HEK293T (cell line): ENCODE measurements at places on chromosomes 4 and X.

DNA sequence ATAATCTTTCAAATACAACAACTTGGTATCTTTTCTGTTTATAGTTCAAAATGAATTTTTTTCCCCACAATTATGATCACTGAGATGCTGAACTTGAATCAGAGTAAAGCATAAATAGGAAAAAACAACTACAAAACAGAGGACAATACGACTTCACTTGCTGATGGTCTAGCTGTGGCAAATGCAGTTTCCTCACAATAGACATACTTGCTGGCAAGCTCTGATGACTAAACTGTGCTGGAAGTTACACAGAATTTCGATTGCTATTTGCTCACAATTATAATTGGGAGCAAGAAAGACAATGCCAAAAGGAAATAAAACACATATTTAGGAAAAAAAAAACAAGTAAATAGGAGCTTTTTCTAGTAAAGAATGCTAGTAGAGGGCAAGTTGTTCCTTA lies 14.7 kb downstream of the VEGFC start:
- DNase-seq: no peak

DNA sequence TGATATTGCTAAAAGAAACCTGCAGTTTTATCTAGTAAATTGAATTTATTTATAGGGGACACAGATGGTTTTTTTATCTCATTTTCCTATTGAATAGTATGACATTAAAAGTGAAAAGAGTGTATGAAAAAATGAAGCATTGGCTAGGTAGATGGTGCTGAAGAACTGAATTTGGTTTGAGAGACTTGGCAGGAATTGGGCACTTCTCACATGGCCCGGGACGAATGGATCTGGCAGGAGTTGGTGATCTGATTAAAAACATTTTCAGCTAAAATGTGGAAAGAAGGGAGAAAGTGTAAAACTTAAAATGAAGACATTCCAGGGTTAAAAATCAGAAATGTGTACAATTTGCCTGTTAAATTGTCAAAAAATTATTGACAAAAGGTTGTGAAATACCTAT lies 1088.5 kb upstream of the PABPC4L start:
- DNase-seq: no peak

DNA sequence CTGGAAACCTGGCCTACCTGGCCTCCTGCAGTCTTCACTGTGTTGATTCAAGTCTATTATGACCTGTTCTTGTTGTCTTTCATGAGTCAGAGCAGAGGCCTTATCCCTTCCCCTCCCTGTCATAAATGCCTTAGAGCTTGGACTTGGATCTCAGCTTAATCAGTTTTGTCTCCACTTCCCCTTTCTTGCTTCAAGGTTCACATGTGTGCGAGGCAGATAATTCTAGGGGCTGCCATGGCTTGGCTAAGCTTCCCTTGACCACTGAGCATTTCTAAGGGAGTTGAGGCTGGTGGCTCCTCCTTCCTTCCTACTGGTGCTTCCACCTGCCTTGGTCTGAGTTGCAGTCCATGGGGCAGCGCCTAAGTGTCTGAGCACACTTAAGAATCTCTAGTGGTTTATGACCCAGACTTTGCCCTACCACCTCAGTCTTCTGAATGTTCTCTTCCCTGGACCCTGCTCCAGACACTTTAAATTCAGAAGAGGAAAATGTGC lies 1.7 kb upstream of the HEPH start:
- DNase-seq: no peak

- no peak for DNase-seq
These were observed 61.6 kb upstream of the NAP1L5 start for GRCh38 chr4:88759039-88759894.

- no peak for DNase-seq
These were observed 16.0 kb downstream of the CLDN22 start for GRCh38 chr4:183304067-183304466.

DNA sequence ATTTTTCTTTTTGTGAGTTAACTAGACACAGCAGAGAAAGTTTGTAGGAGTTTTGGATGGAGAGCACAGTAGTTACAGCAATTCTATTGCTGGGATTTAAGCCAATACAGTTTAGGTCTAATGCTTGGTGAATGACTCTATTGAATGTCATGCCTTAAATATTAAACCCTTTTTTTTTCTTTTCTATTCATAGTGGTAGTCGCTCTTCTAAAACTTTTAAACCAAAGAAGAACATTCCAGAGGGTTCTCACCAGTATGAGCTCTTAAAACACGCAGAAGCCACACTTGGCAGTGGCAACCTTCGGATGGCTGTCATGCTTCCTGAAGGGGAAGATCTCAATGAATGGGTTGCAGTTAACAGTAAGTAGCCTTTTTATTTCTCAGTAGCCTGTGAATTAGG lies 34.8 kb upstream of the DCK start:
- DNase-seq: no peak

GRCh38 chrX:136870064-136870463 lies 10.5 kb downstream of the RBMX start:
- DNase-seq: no peak

- no peak for DNase-seq
These were observed 17.6 kb upstream of the CCNI start for GRCh38 chr4:77093401-77093800.

- DNase-seq: no peak
These were observed 770 bp upstream of the TIGD2 start for GRCh38 chr4:89110541-89110985.

DNA sequence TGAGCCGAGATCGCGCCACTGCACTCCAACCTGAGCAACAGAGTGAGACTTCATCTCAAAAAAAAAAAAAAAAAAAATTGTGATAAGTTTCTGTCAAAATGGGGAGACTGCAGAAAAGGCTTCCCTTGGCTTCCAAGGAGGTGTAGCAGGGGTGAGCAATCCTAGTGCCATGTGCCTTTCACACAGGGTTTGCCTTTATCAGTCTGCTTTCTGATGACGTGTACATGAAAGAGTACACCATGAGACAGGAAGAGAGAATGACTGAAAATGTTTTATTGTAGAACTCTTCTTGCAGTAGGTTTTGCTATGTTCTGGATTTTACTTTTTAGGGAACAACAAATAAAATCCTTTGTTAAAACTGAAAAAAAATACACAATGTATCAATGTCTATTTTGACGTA lies 23.4 kb upstream of the ZFP42 start:
- no peak for DNase-seq

DNA sequence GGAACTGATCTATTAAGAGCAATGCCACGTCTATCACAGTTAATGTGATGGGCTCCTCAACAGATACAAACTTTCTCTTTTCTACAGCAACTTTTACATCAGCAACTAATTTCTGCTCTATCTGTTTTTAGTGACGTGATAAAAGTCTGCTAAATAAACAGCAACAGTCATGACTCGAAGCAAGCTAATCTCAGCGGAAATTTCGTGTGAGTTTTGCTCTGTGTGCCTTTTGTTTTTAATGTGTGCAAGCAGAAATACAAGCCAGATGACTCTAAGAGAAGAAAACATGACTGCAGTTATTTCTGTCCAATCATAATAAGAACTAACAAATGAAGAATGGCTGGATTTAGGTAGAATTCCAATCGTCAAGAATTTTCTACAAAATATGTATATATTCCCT lies 214.3 kb downstream of the LDB2 start:
- no peak for DNase-seq

- no peak for DNase-seq
These were observed 51.8 kb downstream of the STX18 start for GRCh38 chr4:4490041-4490440.

- peak; percentile 19 for DNase-seq
These were observed 9.5 kb downstream of the RBPJ start for GRCh38 chr4:26330186-26330787.

- no peak for DNase-seq
These were observed 224.1 kb upstream of the GK2 start for GRCh38 chr4:79632114-79632513.

GRCh38 chrX:43481576-43481975 lies 174.5 kb upstream of the MAOA start:
- DNase-seq: no peak

DNA sequence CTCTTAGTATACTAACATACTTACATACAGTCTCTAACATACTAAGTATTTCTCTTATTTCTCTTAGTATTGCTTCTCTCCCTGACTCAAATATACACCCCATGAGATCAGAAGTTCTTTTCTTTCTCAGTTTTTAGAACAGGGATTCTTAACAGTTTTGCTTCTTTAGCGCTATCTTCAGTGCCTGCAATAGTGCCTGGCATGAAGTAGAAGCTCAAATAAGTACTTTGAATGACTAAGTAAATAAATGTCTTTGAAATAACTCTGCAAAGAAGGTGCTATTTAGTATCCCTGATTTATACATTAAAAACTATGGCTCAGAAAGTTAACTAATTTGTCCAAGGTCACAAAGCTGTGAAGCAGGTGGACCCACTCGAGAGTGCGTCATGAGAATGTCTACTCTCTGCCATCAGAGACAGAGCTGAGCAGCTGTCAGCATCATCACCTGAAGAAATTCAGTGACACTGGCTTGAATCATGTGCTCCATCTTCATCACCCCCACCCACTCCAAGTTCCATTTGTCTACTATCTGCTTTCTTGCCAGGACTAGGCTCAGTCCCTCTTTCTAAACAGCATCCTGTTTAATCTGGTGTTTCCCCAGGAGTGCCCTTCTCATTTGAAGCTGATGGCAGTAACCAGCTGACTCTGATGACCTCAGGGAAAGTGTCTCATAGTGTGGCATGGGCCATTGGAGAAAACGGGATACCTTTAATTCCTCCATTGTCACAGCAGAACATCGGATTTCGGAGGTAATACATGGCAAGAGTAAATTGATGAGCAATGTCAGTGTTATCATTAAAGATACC lies 83.1 kb downstream of the CC2D2A start:
- no peak for DNase-seq

GRCh38 chrX:111040377-111041017 lies 55.5 kb upstream of the PAK3 start:
- no peak for DNase-seq

- no peak for DNase-seq
These were observed 111.6 kb upstream of the NKX1-1 start for GRCh38 chr4:1517592-1518411.

GRCh38 chrX:97605271-97605670 lies 721.6 kb downstream of the RPA4 start:
- no peak for DNase-seq

DNA sequence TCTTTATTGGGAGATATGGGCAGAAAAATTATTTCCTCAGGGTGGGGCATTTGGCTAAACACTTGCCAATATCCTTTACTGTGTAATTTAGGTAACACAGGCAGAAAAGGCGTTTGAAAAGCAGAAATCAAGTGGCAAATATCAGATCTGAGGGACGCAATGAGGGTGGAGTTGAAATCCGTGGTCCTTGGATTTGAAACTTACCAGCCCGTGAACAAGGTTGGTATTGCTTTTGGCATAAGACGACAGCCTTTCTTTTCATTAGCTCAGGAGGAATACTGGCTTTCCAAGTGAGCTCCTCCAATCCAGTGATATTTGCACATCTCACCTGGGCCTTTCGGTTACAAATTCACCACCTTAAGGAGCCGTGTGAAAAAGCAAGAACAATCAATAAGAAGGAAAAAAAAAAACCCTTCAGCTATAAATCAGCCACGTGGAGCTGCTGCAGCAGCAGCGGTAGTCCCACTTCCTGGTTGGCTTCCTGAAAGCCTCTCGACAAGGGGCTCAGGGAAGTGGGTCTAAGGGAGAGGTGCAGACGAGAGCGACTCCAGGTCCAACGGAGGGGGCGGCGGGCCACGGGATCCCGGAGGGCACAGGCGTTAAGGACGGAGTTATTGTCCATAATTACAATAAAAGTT lies 734 bp upstream of the GALNT7 start:
- peak; percentile 53 for DNase-seq

GRCh38 chr4:21656832-21657231 lies 291.7 kb downstream of the KCNIP4 start:
- DNase-seq: no peak

DNA sequence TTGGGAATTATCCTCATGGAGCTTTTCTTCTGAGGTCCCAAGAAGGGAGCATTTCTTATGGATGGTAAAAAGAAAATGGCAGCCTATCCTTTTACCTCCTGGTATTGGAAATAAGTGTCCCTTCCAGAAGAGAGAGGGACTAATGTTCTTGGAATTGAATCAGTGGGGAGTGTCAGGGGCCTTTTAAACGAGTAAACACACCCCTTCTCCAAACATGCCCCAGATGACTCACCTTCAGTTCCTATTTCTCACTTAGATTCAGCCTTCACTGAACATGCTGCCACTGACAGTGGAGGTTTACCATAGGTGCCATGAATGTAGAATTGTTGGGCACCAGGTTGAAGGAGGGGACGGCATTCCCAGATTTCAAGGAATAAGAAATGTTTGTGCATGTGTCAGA lies 19.0 kb downstream of the MAGEC2 start:
- no peak for DNase-seq

- no peak for DNase-seq
These were observed 30.8 kb upstream of the ANXA3 start for GRCh38 chr4:78520808-78521226.

- no peak for DNase-seq
These were observed 348.5 kb downstream of the OPHN1 start for GRCh38 chrX:68084765-68085164.
